ENCODE measurements at places on chromosomes 7 and 10. TPM values are rescaled to one million over a fixed set of nuclear protein-coding genes. Genes with fewer than 3 reads are reported as not detected.

GRCh38 chr7:102292813-102293798, 6.4 kb downstream of the SH2B2 start:
- DNase-seq: no peak

- no peak for DNase-seq
These were observed 79.8 kb upstream of the PDE1C start for GRCh38 chr7:32150039-32150438.

DNA sequence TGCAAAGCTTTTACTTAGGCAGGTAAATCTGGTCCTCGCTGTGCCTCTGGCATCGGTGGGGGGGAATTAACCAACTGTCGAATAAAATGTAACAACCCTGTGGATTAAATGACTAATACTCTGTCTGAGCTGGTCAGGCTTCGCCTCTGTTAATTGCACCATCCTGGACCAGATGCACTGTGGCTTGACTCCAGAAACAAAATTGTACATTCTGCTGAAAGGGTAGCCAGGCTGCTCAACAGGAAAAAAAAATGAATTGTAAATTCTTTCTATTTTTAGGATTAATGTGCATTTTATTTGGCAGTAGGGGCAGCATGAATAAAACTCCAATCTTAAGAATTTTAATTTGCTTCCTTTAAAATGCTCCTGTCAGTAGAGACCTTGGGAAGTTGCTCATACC, 389.4 kb downstream of the SORCS1 start:
- DNase-seq: no peak

DNA sequence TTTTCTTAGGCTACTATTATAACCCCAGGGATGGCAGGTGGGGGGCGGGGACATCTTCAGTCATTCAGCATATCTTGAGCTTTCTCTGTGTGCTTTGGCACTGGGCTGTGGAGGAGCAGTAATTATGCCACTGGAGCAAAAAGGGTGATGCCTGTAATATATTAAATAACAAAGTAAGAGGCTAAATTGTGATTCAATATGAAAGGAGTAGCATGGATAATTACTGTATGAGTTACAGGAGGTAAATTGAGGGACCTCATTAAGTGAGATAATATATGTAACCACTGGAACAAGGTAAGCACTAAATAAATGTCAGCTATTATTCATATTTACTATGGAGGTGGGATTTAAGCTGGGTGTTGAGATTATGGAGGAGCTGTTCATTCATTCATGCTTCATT, 3.3 kb upstream of the STN1 start:
- DNase-seq: no peak

GRCh38 chr7:159068488-159068811, 76.2 kb downstream of the VIPR2 start:
- no peak for DNase-seq

- no peak for DNase-seq
These were observed 690.6 kb downstream of the LRMDA start for GRCh38 chr10:76122056-76122455.

DNA sequence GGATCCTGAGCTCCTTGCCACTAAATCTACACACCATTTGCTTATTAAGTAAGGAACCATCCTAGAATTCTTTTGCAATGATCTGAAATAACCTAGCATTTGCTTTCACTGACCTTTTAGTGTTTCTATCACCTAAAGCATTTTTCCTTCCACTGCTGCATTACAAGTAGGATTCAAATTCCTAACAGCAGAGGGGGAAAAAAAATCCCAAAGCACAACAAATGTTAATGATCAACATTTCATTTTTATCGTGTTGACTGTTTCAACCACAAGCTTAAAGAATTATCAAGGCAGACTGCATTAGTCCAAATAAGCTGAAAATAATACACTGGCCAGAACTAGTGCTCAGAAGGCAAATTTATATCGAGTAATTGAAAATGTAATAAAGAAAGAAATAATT, 174.7 kb upstream of the TCF7L2 start:
- DNase-seq: no peak

- no peak for DNase-seq
These were observed 18.6 kb downstream of the OCM2 start for GRCh38 chr7:97971120-97971989.

DNA sequence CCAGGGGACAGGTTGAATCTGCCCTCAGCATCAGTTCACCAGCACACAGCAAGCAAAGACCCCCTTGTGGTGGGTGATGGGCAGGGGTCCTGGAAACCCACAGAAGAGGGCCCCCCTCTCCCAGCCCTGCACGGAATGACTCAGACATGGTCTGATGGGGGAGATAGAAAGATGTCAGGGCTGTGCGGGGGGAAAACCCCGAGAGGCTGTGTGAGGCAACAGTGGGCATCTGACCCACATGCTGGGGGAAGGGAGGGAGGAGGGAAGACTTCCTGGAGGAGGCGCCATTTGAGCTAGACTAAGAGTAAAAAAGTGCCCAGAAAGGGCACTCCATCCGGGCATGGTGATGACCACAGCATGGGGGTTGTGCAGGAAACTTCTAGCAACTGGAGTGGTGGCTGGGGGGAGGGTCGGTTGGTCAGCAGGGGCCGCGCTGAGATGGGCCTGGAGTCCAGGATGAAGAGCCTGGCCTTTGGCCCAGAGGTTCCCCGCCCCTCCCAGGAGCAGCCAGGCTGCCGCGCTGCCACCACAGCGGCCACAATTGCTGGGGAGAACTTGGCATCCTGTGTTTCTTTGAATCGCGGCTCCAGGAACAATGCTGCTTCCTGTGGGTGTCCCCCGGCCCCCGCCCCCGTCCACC, 2.5 kb downstream of the LFNG start:
- DNase-seq: no peak

DNA sequence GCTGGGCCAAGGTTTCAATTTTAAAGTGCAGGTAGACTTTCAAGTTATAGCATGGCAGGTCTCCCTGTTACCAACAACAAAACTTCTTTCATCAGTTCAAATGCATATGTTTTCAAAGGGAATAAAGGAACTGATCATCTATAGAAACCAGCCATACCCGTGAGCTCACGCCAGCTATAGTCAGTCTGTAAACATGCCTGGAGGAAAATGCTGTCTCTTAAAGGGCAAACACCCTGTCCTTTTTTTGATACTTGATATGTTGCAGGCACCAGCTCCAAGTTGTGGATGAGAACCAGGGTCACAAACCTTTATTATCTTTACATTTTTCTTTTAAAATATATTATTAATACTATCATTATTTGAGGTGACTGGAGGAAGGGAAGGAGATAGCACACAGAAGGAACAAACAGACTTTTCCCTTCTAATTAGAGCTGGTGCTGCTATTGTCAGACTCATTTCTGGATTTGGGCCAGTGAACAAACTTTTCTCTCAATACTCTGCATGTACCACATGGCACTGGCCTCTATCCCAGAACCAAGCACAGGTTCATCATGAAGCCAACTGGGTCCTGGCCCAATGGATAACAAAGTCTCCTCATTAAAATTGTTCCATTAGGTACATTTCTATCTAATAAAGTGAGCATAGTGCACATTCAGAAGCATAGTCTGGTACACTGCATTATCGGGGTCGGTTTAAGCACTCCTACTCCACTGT, 1102.4 kb downstream of the SORCS3 start:
- no peak for DNase-seq

DNA sequence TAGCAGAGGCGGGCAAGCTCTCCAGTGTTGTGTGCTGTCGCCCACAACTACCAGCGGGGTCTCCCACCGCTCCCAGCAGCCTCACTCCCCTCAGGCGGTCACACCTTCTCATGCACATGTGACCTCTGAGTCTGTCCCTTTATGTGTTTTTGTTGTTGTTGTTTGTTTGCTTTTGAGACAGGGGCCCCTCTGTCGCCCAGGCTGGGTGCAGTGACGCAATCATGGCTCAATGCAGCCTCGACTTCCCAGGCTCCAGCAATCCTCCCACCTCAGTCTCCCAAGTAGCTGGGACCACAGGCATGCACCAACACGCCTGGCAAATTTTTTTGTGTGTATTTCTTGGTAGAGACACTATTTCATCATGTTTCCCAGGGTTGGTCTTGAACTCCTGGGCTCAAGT, 1.5 kb downstream of the CPSF4 start:
- no peak for DNase-seq

DNA sequence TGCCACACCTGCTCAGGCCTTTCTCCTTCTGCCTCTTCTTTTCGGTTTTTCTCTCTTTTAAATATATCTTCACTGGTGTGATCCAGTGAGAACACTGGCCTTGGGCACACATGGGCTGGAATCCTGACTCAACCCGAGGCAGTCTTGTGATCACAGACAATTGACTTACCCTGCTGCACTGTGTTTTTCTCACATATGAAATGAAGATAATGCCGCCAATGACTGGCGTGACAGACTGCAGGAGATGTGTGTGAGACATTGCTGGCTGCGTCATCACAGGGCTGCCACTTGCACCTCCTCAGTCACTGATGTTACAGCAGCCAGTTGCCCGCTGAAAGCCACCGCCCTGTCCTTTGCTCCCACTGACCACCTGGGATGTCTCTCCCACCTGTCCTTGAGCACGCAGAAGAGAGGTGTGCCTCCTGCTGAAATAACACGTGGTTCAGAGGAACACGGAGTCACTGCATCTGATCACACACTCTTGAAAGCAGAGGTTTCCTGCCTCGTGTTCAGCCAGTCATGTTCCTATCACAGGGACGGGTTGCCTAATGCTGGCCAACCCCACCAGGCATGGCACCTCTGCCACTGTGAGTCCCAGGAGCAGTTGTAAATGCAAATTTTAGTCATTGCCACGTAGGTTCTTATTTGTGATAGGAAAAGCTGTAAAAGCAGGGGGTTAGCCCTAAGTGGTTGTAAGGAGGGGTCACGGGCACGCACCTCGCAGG, 124.6 kb upstream of the LANCL2 start:
- DNase-seq: no peak

GRCh38 chr10:78524342-78524741, 490.7 kb downstream of the RPS24 start:
- no peak for DNase-seq

DNA sequence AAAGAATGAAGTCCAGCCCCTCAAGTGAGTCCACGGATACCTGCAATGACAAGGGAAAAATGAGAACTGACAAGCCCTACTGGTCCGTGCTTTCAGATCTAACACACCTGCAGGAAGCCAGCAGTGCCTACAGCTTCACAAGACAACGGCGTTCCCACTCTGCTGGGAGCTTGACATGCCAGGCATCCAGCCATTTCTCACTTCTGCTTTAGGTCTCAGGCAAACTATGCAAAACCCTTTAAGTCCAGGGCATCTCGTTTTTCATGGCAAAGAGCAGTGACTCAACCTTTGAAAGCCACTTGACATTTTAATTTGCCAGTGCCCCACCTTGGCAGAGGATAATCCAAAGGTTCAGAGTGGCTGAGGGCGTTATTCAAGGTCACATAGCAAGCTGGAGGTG, 49.1 kb upstream of the GPAM start:
- no peak for DNase-seq

DNA sequence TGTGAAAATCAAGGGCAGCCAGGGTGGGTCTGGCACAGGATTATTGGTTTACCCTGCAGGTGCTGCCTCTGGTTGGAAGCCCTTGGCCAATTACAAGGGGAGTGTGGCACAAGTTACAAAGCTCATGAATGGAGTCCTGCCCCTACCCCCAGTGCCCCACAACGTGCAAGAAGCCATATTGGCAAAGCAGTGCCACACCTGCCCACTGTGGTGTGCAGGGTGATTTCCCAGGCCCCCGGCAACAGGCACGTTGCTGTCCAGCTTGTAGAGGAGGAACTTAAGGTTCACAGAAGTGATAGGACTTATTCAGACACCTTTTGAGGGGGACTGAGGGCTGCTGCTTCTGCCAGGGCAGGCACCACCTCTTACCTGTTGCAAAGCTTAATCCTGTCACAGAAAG, 11.4 kb downstream of the LHPP start:
- no peak for DNase-seq

- no peak for DNase-seq
These were observed at the start of gene PRSS2 for GRCh38 chr7:142770661-142771352. Gene PRSS2 (plus strand): TSS chr7:142770970. CDS start chr7:142770983, 13 bp downstream.

Gene GHITM
- 186 TPM for polyA plus RNA-seq

Gene TMEM213
- 48.0 TPM for polyA plus RNA-seq

Gene ENTPD1
- polyA plus RNA-seq: 23.5 TPM

Gene SPDYE16
- 1.8 TPM for polyA plus RNA-seq

Gene CHST15
- polyA plus RNA-seq: 20.6 TPM

Measured in right renal cortex interstitium (tissue), 3 donors.